ENCODE measurements at places on chromosomes 6 and 20.

- peak; percentile 33 for DNase-seq
Observed at GRCh38 chr6:36340618-36341454, 4.1 kb upstream of the BNIP5 start.

DNA sequence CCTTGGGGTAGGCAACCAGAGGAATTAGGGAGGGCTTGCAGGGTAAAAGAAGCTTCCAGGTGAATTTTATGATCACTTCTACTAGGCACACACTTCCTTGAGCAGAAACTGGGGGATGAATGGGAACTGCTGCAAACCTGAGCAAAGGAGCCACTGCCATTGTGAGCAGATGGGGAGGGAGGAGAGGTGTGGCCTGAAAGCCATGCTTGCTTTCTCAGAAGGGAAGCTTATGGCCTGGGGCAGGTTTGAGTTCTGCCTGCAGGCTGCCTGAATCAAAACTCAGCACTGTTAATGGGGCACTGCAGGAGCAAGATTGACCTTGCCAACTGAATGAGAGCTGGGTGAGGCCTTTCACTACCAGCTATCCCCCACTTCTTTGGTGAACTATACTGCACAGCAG, 328.1 kb downstream of the NKAIN2 start:
- no peak for DNase-seq

DNA sequence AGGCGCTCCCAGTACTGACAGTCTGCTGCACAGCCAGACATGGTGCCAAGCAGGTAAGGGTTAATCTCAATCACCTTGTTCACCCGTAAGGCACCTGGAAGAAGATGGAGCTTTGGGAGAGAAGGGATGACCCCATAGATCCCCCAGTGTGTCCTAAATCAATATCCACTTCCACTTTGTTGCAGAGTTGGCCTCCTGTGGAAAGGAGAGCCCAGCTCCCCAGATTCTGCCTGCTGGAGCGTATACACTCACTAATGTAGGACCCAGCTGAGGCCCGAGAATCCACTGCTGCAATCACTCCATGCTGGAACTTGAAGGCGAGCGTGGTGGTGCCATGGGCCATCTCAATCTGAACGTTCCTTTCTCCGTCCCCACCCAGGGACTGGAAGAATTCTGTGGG, 1.2 kb downstream of the PSMB8 start:
- no peak for DNase-seq

DNA sequence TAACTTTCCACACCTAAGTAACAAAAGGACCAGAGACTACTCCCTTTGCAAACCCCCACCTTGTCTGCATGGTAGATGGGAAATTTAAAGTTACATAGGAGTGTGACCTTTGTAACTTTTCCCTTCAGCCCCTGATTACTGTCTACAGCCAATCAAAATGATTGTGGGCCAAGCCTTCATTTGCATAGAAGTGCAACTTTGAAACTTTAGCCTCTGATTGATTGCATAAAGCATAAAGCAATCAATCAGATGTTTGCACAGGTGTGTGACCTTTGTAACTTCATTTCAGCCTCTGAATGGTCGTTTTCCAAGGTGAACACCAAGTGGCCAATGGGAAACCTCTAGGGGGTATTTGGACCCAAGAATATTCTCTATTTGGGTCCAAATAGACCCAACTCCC, 46.1 kb downstream of the PRKN start:
- no peak for DNase-seq

DNA sequence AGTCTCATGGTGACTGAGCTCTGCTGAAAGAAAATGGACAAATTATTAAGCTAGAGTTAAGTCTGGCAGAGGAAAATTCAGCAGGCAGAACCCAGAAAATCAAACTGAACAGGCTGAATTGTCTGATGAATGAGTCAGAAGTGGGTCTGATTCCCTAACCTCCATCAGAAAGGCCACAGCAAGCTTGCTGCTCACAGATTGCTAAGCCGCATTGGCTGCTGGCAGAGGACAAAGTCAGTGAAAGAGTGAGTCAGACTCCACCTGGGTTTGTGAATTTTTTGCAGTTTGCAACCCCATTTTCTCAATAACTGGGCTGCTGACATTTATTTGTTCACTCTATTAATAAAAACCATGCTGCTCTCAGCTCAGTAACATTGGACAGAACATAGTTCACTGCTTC, 191.3 kb downstream of the EPM2A start:
- no peak for DNase-seq

DNA sequence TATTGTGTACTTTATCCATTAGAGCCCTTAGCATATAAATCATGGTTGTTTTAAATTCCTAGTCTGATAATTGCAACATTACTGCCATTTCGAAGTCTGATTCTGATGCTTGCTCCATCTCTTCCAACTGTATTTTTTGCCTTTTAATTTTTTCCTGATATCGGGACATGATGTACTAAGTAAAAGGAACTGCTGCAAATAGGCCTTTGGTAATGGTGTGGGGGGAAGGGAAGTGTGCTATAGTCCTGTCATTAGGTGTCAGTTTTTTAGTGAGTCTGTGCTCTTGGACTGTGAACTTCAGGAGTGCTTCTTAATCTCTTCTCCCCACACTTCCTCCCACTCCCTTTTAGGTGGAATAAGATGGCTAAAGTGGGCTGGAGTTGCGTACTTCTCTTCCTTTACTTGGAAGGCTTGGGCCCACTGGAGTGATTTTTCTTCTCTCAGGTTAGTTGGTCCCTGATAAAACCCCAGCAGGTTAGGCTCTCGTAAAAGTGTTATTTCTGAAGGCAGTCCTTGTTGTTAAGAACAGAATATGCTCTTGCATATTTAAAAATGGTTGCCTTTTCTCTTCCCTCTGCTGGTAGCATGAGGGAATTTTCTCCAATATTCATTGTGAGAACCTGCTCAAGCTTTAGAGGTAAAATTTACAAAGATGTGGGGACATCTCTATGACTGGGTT, 18.1 kb downstream of the STXBP5 start:
- no peak for DNase-seq

- no peak for DNase-seq
Observed at GRCh38 chr6:53833155-53833554, 38.4 kb downstream of the LRRC1 start.

GRCh38 chr6:39181333-39181732, 47.9 kb downstream of the KCNK5 start:
- DNase-seq, result no peak

DNA sequence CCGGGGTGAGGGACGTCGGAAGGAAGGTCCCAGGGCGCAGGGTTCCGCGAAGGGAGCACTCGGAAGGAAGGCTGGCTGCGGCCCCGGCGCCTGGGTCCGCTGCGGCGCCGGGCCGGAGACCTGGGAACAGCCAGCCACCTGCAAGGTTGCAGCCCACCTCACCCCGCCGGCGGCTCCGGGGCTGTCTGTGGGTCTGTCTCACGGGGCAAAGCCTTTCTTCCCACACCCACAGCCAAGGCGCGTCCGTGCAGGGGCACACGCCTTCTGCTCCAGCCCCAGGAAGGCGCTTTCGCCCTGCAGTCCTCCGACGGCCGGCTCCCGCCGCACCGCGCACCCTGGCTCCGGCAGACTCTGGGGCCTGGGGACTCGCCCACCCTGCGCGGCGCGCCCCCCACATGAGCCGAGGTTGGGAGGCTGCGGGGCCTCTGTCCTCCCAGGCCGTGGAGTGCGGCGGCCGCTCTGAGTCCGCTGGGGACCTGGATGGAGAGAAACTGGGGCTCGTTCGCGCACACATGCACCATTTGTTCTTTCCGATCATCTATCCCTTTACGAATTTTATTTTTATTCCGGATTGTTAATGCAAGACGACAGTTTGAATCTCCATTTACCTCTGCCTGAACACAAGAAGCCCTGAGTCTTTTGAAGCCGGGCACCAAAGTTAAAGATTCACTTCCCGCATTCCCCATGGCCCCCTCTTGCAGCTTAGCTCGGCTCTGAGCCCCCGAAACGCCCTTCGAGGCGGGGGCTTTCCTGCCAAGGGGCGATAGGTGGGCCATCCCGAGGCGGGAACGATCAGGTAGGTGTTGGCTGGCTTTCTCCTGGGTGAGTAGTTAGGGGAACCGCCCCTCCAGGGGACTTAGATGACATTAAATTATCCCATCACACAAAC, 4.5 kb upstream of the FOXC1 start:
- DNase-seq, result no peak

DNA sequence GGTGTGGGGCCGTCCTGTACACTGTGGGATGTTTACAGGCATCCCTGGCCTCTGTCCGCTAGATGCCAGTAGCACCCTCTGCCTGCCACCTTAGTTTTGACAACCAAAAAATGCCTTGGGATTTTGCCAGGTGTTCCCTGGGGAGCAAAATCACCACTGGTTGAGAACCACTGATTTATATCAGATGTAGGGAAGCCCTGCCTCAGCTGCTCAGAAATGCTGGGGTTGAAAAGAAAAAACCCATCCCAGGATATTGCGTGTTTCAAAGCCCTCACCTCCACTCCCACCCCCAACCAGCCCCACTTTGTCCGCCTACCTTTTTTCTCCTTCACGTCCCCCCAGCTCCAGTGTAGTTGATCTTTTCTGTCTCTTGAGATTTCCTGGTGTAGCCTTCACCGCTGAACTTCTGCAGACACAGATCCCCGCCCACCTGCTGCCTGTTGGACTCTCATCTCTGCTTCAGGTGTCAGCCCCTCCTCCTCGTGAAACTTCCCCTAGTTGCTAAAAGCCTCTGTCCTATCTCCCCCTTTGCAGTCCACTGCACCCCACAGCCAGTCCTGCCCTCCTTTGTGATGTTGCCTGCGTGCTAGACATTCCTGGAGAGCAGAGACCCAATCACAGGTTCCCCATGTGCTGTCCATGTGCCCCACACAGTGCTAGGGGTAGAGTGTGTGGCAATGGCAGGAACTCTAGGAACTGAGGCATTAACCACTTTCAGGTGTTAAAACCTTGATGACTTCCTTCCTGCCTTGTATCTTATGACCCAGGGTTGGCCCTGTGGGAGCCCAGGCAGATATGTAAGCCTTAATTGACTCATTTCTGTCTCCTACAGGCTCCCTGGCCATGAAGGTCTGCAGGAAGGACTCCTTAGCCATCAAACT, 98.9 kb downstream of the TBC1D7 start:
- DNase-seq, result no peak

DNA sequence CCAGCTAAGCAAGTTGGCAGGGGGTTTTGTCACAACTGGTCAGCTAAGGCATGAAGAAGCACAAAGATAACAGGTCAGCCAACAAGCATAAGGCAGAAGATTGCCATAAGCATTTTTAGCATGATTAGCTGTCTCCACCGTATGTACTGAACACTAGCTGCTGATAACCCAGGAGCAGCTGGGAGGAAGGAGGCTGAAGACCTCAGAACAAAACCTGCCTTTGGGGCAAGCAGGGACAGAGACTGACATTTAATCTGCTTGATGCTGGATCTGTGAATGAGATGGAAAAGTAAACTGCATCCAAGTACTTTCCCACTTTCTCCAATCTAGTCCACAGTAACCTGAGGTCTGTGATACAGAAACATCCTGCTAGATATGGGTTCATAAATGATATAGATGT, 353.0 kb upstream of the MAP3K7 start:
- DNase-seq, result no peak

DNA sequence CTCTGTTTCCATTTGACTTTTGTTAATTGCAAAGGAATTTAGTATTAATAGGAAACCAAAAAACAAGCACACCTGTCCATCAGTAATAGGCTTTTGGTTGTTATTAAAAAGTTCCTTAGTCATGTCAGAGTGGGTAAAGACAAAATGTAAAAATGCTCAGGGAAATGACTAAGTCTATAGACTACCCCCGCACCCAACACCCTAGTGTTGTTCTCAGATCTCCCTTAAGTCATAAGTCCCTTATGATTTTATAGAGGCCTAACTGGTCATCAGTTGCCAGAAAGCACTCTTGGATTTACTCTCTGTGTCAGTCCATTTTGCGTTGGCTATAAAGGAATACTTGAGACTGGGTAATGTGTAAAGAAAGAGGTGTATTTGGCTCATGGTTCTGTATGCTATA, 52.8 kb downstream of the MAP3K4 start:
- DNase-seq, result no peak

All from activated CD8-positive, alpha-beta memory T cell treated with anti-CD3 and anti-CD28 coated beads for 4 hours (primary cell).